Upper lobe of left lung (tissue), 6 donors: ENCODE measurements at places on chromosomes 1 and 21. TPM values are rescaled to one million over a fixed set of nuclear protein-coding genes. Genes with fewer than 3 reads are reported as not detected.

DNA sequence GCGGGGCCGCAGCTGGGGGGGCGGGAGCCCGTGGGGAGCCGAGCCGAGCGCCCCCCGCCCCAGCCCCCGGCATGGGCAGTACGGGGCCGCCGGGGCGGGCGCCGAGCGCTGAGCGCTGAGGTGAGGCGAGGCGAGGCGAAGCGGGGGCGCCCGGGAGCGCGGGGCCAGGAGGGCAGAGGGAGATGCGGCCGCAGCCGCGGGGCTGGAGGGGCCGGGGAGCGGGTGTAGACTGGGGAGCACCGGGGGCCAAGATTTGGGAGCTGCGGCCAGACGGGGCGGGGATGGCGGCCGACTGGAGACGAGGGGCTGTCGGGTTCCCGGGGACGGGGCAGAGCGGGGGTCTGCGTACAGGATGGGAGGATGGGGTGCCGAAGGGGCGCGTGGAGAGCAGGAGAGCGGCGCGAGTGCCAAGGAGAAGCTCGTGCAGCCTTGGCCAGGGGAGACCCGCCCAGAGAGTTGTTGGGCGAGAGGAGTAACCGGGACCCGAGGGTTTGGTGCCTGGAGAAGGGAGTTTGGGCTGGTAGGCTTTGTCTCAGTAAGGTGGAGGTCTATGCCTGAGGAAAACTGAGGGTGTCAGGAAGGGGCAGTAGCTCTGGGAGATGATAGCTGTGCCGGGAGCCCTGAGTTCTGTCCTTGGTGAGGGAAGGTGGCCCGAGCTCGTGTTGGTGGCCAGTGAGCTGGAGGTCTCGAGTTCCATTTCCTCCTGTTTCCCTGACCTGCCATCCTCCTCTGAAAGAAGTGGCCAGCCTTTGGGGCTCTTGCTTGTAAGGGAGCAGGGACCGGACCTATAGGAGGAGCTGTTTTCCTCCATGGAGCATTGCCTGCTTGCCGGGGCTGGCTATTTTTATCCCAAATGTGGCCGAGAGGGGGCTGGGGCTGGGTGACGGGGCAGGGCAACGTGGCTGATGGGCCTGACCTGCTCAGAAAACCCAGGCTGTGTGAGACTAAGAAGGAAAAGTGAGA lies 539 bp downstream of the ATP8B2 start:
- peaks cover 59% of the 10 kb centered on the region for H3K4me1 ChIP-seq
- no peaks in the 10 kb centered on the region for H3K36me3 ChIP-seq
- peak overlapping the region; percentile 95 for H3K27ac ChIP-seq

GRCh38 chr1:77447669-77448068 lies 165.8 kb downstream of the AK5 start:
- no peak overlapping the region for H3K4me3 ChIP-seq
- H3K27me3 ChIP-seq = no peaks in the 10 kb centered on the region
- no peaks in the 10 kb centered on the region for H3K36me3 ChIP-seq
- no peak for DNase-seq

DNA sequence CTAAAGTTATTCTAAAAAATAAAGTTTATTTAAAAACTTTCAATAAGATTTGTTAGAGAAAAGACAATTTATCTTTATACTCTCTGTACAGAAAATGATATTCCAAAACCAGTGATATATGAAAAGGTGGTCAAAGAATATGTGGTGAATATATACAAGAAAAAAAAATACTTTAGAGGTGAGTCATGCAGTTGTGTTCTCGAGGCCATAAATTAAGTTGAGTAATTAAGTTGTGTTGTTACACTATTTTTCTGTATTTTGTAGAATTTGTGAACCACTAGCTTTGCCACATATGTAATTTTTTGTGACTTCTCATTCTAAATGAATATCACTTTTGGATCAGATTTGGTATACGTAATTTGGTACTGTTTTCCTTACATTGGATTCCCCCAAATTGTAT lies 23.6 kb upstream of the DUSP10 start:
- no peaks in the 10 kb centered on the region for H3K36me3 ChIP-seq
- H3K4me1 ChIP-seq = peaks cover 4% of the 10 kb centered on the region
- no peak for DNase-seq
- H3K27me3 ChIP-seq = no peaks in the 10 kb centered on the region

GRCh38 chr1:90023691-90024090 lies 28.8 kb downstream of the ZNF326 start:
- no peaks in the 10 kb centered on the region for H3K27me3 ChIP-seq
- H3K4me3 ChIP-seq = no peak overlapping the region
- no peak overlapping the region for H3K27ac ChIP-seq
- DNase-seq = no peak
- no peaks in the 10 kb centered on the region for H3K4me1 ChIP-seq
- H3K36me3 ChIP-seq = peaks cover 56% of the 10 kb centered on the region

- no peak overlapping the region for H3K4me3 ChIP-seq
- H3K27me3 ChIP-seq = no peaks in the 10 kb centered on the region
- DNase-seq = no peak
- no peaks in the 10 kb centered on the region for H3K36me3 ChIP-seq
- no peaks in the 10 kb centered on the region for H3K4me1 ChIP-seq
These were observed 211.1 kb downstream of the MRPL39 start for GRCh38 chr21:25396135-25396711.

DNA sequence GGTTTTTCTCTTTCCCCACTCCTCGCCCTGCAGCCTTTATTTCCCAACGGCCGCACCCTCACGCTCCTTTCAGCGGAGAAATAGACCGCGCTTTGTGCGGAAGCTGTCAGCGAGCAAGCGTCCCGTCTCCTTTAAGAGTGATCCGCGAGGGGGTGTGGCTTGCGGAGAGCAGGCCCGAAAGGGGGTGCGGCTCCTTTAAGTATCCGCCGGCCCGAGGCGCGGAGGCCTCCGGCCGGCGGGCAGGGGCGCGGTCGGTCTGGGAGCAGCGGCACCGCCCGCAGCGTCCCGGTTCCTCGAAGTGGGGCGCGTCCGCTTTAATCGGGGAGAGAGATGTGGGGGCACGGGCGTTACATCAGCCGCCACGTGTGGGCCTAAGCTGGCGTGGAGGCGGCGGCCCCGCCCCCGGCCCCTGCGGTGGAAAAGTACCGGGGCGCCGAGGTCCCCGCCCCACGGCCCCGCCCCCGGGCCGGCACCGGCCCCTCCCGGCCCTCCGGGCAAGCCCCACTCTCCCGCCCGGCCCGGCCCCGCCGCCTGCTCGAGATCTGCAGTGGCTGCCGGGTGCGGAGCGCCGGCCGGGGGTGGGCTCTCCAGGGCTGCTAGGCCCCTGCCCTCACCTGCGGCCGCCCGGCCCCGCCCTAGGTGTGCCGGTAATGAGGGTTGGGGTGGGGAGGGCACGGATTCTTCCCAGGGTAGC lies 1.2 kb downstream of the SLC6A9 start:
- DNase-seq = peak; percentile 98
- H3K4me1 ChIP-seq = peaks cover 12% of the 10 kb centered on the region
- H3K27me3 ChIP-seq = no peaks in the 10 kb centered on the region

Gene PLA2G2A
- total RNA-seq = 136 TPM

DNA sequence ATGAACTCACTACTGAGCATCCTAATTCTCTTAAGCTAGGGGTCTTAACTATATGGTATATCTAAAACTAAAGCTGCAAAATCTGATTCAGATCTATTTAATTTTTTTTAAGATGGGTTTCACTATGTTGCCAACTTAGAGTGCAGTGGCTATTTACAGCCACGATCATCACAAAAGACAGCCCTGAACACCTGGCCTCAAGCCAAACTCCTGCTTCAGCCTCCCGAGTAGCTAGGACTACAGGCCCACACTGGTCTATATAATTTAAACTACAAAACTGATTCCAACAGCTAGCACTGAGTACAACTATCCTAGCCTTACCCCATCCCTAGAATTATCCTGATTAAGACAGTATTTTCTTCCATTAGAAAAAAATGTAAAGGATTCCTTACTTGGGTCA lies 37.1 kb downstream of the EIF4G3 start:
- no peak overlapping the region for H3K27ac ChIP-seq
- H3K36me3 ChIP-seq = no peaks in the 10 kb centered on the region
- no peaks in the 10 kb centered on the region for H3K27me3 ChIP-seq

Gene TACSTD2
- 387 TPM for total RNA-seq

Gene FMO4
- total RNA-seq = 3.1 TPM

DNA sequence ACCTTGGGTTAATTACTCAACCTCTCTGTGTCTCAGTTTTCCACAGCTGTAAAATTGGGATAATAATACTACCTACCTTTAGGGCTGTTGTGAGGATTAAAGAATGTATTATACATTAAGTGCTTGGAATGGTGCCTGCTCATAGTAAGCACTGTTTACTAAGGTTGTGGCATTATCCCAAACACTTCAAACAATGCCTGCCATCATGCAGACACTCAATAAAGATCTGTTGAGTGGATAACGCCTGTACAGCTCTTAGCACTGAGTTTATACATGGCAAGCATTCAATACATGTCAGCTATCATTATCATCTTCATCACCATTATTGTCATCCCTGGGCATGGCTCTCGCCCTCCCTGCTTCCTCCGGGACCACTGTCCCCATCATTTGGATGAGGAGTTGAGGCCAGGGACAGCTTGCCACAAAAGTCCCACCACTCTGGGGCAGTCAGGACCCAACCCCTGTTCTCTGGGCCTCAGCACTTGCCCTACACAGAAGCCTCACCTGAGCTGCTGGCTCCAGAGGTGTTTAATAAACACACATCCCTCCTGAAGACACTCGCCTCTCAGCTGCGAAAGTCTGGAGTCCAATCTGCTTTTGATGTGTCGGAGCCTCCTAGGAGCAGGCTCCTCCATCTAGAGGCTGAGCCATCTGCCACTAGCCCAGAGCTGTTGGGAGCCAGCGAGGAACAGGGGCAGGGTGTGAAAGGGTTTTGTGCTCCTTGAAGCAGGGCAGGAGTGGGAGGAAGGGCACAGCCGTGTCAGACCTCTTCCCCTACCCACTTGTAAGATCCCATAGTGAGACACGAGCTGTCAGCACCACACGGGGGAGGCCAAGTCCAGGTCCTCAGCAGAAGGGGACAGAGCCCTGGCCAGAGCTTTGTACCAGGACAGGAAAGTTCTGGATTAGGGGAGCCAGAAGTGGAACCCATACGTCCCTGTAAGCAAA lies 80.9 kb upstream of the ZC3H12A start:
- H3K27me3 ChIP-seq = no peaks in the 10 kb centered on the region
- no peak overlapping the region for H3K4me3 ChIP-seq
- H3K4me1 ChIP-seq = no peaks in the 10 kb centered on the region
- no peaks in the 10 kb centered on the region for H3K36me3 ChIP-seq
- DNase-seq = no peak
- H3K27ac ChIP-seq = no peak overlapping the region

Gene NLRP3
- total RNA-seq = 6.8 TPM

DNA sequence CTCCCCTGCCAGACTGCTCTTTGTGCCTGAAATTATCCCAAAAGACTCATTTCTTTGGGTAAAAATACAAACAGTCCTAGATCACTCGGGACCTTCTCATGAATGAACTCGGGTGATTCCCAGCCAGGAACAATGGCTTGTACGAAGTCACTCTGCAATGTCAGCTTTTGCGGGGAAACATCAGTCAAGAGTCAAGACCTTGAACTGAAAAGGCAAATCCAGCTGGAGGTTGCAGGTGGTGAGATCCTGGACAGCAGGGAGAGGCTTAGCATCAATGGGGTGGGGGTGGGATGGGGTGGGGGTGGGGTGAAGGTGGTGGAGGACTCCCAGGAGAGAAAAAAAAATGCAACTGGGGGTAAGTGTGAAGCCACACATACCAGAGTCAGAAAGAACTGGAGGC lies 115.0 kb upstream of the SLC25A33 start:
- no peak overlapping the region for H3K4me3 ChIP-seq
- H3K4me1 ChIP-seq = peaks cover 10% of the 10 kb centered on the region
- no peak overlapping the region for H3K27ac ChIP-seq
- H3K36me3 ChIP-seq = no peaks in the 10 kb centered on the region
- no peak for DNase-seq
- no peaks in the 10 kb centered on the region for H3K27me3 ChIP-seq

Gene FAM163A
- total RNA-seq = not detected

Gene SLAMF9
- total RNA-seq = not detected

Gene MAP10
- 1.2 TPM for total RNA-seq

Gene OR2T35
- not detected for total RNA-seq

Gene NPPA
- not detected for total RNA-seq

GRCh38 chr1:244210884-244211558 lies 159.9 kb downstream of the ZBTB18 start:
- H3K27me3 ChIP-seq = no peaks in the 10 kb centered on the region
- peak; percentile 33 for DNase-seq
- no peaks in the 10 kb centered on the region for H3K4me1 ChIP-seq
- no peaks in the 10 kb centered on the region for H3K36me3 ChIP-seq
- no peak overlapping the region for H3K4me3 ChIP-seq

GRCh38 chr1:38291906-38292521 lies 245.4 kb upstream of the POU3F1 start:
- DNase-seq = no peak
- no peaks in the 10 kb centered on the region for H3K4me1 ChIP-seq
- no peaks in the 10 kb centered on the region for H3K36me3 ChIP-seq
- no peak overlapping the region for H3K27ac ChIP-seq
- no peak overlapping the region for H3K4me3 ChIP-seq
- no peaks in the 10 kb centered on the region for H3K27me3 ChIP-seq

GRCh38 chr1:207830788-207831187 lies 78.9 kb downstream of the CD46 start:
- peak overlapping the region; percentile 70 for H3K27ac ChIP-seq
- no peak for DNase-seq
- H3K36me3 ChIP-seq = no peaks in the 10 kb centered on the region
- H3K27me3 ChIP-seq = no peaks in the 10 kb centered on the region
- H3K4me3 ChIP-seq = no peak overlapping the region

DNA sequence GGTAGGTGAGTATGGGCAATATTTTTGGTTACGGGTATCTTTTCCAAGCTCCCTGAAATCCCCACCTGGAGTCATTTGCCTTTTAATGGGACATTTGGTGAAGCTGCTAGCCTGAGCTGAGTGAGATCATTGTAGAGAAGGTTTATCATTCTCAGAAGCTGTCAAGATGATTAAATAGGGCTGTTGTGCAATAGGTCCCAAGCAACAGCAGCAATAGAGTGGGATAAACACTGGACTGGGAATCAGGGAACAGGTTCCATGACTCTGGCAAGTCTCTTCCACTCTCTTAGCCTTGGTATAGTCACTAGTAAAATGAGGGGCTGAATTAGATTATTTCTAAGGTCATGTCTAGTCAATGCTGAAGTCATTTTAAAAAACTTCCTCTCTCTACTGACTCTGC lies 30.3 kb upstream of the FAM78B start:
- no peak overlapping the region for H3K4me3 ChIP-seq
- no peaks in the 10 kb centered on the region for H3K27me3 ChIP-seq
- no peaks in the 10 kb centered on the region for H3K36me3 ChIP-seq
